H9 (cell line): ENCODE measurements at places on chromosomes 6 and 20. TPM values are rescaled to one million over a fixed set of nuclear protein-coding genes. Genes with fewer than 3 reads are reported as not detected.

Gene OXT
- 0.64 TPM in 1 of 2 replicates, not detected in the other for total RNA-seq

Gene SCAND1
- total RNA-seq, result 59.1 and 60.5 TPM in 2 replicates

DNA sequence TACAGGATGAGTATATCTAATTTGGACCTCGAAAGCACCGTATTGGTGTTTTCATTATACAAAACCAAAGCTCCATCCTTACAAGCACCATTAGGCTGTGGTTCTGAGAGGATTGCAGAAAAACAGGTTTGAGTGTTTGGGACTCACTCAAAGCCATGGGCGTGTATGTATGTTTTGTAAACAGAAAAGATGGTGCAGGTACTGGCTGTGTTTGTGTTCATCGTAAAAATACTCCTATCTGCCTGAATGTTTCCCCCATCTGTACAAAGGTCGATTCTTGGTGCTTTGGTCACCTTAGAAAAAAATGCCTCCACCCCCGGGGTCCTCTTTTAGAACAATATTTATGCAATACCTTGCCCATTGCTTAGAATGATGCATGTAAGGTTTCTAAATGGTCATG is 286.6 kb downstream of the TSHZ2 start:
- H3K4me1 ChIP-seq, result no peaks in the 10 kb centered on the region
- no peak for DNase-seq
- H3K27me3 ChIP-seq, result no peaks in the 10 kb centered on the region
- no peak overlapping the region for H3K4me3 ChIP-seq

DNA sequence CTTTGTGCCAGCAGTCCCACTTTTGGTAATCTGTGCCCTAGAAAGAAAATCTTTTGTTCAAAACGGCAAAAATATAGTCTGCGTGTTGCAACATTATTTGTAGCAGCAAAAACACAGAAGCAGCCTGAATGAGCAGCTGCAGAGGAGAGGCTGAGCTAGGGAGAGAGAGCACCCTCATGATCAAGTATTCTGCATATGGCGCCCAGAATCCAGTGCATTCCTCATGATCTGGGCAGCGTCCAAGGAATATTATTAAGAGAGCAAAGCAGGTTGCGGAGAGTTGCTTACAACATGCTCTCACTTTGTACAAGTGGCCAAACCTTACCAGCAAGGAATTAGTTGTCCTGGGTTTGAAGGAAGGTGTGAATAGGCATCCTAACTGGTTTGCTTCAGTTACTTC is 25.9 kb downstream of the KIZ start:
- peaks cover 6% of the 10 kb centered on the region; the same call in 2 of the 3 replicates for H3K36me3 ChIP-seq
- no peak overlapping the region for H3K27ac ChIP-seq
- H3K27me3 ChIP-seq, result no peaks in the 10 kb centered on the region

DNA sequence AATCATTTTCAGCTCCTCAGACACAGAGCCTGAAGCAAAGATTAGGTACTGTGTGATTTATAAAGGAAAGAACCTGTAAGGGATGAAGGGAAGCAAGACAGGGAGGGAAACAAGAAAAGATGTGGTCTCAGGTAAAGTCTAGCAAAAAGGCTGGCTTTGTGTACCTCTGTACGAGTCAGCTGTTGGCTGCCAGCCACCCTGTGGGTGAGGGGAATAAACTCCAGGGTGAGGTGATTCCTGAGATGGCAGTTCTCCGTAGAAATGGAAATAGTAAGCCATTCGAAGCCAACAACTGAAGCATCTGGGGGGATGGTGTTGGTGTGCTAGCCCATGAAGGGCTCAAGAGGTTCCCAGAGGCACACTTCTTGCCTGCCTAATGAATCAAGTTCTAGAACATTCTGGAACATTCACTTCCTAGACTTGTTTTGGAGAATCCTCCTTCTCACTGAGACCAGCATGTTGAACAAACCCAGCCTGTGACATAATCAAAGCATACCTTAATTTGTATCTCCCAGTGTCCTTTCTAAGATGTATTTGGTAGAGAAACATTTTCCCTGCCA is 10.6 kb upstream of the TTPAL start:
- H3K4me1 ChIP-seq, result no peaks in the 10 kb centered on the region
- no peaks in the 10 kb centered on the region for H3K36me3 ChIP-seq
- H3K27ac ChIP-seq, result no peak overlapping the region
- H3K4me3 ChIP-seq, result no peak overlapping the region

Gene OR2B6
- not detected in 2 replicates for total RNA-seq

Gene BNIP5
- total RNA-seq, result not detected in 2 replicates

- no peaks in the 10 kb centered on the region for H3K4me1 ChIP-seq
- no peak overlapping the region for H3K4me3 ChIP-seq
- no peaks in the 10 kb centered on the region for H3K27me3 ChIP-seq
- no peak overlapping the region for H3K27ac ChIP-seq
Observed at GRCh38 chr6:134819236-134819635, 130.7 kb downstream of the ALDH8A1 start.

DNA sequence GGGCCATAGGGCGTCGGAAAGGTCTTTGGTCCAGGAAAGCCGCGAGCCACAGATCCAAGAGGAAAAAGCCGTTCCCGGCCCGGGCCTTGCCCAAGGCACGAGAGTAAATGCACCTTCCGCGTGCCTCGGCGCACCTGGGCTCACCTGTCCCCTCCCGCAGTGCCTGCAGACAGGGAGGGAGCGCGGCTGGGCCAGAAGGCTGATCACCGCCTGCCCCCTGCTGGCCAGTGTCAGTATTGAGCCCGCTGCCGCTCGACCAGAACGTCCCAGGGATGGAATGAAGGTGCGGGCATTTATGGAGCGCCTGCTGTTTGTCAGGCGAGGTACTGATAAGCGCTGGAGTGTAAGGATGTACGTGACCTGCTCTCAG is 679 bp upstream of the LPIN3 start:
- H3K27ac ChIP-seq, result no peak overlapping the region
- peak overlapping the region; percentile 82 for H3K4me3 ChIP-seq
- H3K4me1 ChIP-seq, result peaks cover 3% of the 10 kb centered on the region; the same call in 1 of the 2 replicates
- no peaks in the 10 kb centered on the region for H3K27me3 ChIP-seq

Gene CST7
- total RNA-seq, result not detected in 2 replicates

DNA sequence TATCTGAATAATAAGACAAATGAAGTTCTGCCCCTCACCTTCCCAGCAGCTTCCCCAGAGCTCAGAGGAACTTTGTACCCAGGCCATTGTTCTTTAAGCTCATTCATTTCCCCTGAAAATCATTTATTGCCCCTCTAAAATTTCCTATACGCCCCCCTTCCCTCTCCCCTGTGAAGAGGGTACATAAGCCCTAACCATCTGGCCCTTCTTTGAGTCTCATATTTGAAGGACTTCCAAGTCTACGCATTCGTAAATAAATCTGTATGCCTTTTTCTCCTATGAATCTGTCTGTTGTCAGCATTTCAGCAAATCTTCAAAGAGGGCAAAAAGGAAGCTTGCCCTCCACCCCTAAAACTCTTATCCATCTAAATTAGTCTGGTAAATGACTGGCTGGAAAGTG is 73.1 kb upstream of the DST start:
- no peak overlapping the region for H3K27ac ChIP-seq
- peaks cover 19% of the 10 kb centered on the region for H3K36me3 ChIP-seq
- H3K27me3 ChIP-seq, result no peaks in the 10 kb centered on the region
- no peak overlapping the region; the same call in 2 of the 3 replicates for H3K4me3 ChIP-seq
- H3K4me1 ChIP-seq, result peaks cover 17% of the 10 kb centered on the region; the same call in 1 of the 2 replicates

DNA sequence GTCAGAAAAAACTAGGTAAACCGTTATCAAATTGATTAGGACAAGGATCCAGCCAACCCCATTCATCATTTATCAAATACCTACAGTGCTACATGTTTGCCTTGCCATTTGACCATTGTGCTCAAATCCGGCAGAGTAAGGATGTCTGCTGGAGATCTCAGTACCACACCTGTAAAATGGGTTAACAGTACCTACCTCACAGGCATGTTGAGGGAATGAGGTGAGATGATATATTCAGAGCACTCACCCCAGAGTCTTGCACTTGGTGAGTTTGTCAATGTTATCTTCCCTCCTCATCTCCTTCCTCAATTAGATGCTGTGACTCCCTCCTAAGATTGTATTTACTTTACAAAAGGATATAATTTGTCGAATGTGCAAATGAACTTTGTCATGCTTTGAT is 54.5 kb upstream of the DSP start:
- no peaks in the 10 kb centered on the region for H3K27me3 ChIP-seq
- no peaks in the 10 kb centered on the region for H3K4me1 ChIP-seq
- no peak overlapping the region for H3K4me3 ChIP-seq

- no peak overlapping the region for H3K4me3 ChIP-seq
- H3K27me3 ChIP-seq, result no peaks in the 10 kb centered on the region
- DNase-seq, result no peak
- no peaks in the 10 kb centered on the region for H3K4me1 ChIP-seq
- peaks cover 74% of the 10 kb centered on the region for H3K36me3 ChIP-seq
- no peak overlapping the region for H3K27ac ChIP-seq
Observed at GRCh38 chr20:45810191-45810970, 2.1 kb upstream of the UBE2C start.

GRCh38 chr6:19289457-19289856 is 547.7 kb upstream of the ID4 start:
- no peaks in the 10 kb centered on the region for H3K27me3 ChIP-seq
- no peak for DNase-seq

- no peaks in the 10 kb centered on the region for H3K36me3 ChIP-seq
- H3K27ac ChIP-seq, result no peak overlapping the region
- H3K4me3 ChIP-seq, result no peak overlapping the region
- no peaks in the 10 kb centered on the region for H3K27me3 ChIP-seq
- no peaks in the 10 kb centered on the region for H3K4me1 ChIP-seq
- DNase-seq, result no peak
Observed at GRCh38 chr6:30152910-30153610, 8.0 kb downstream of the TRIM10 start.

Gene RBBP8NL
- total RNA-seq, result 0.20 and 0.28 TPM in 2 replicates

Gene SNAP25
- 0.13 and 0.35 TPM in 2 replicates for total RNA-seq

- H3K27ac ChIP-seq, result no peak overlapping the region
- DNase-seq, result no peak
- no peaks in the 10 kb centered on the region for H3K4me1 ChIP-seq
- H3K36me3 ChIP-seq, result no peaks in the 10 kb centered on the region
Observed at GRCh38 chr6:156497618-156498017, 279.6 kb upstream of the ARID1B start.

Gene MACROD2
- total RNA-seq, result 1.6 and 2.0 TPM in 2 replicates

- no peaks in the 10 kb centered on the region for H3K27me3 ChIP-seq
- H3K4me1 ChIP-seq, result no peaks in the 10 kb centered on the region
- DNase-seq, result no peak
Observed at GRCh38 chr20:25408170-25408547, 686 bp downstream of the GINS1 start.
